ENCODE measurements at places on chromosomes 4 and X.

DNA sequence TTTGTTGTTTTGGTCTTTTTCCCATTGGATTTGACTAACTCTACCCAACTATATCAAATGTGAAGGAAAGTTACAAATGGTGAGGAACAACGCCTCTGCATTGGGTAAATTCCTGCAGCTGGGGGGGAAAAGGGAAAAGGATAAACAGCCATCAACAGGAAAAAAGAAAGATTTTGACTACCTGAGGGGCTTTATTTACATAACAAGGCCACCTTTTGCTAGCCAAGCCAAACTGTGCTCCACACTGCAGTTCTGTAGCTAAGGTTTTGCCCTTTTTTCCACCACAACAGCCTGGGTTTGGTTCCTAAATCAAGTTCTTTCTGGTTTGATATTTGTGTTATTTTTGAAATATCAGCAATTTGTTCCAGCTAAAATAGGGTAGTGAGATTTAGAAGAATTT is 40.8 kb downstream of the RHOXF2B start:
- DNase-seq: no peak

- no peak for DNase-seq
These were observed 58.2 kb downstream of the ANXA10 start for GRCh38 chr4:168150420-168151050.

GRCh38 chrX:148661035-148661434 is 160.6 kb downstream of the AFF2 start:
- DNase-seq: no peak

DNA sequence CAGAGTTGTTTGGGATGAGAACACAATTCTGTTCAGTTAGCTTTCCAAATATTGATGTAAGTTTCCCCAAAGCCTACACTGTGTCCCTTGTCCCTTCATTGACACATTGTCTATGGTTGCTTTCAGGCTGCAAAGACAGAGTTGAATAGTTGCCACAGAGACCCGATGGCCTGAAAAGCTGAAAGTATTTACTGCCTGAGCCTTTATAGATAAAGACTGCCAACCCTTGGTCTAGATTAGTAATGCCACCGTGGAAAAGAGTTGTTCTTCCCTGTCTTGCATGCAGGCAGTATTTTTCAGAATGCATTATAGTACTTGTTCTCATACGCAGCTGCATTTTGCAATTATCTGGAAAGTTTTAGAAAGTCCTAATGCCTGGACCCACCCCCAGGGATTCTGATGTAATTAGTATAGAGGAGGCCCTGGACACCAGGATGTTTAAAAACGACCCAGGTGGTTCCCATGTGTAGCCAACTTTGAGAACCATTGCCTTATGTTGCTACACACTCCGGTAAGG is 180.8 kb downstream of the FRMPD4 start:
- no peak for DNase-seq

DNA sequence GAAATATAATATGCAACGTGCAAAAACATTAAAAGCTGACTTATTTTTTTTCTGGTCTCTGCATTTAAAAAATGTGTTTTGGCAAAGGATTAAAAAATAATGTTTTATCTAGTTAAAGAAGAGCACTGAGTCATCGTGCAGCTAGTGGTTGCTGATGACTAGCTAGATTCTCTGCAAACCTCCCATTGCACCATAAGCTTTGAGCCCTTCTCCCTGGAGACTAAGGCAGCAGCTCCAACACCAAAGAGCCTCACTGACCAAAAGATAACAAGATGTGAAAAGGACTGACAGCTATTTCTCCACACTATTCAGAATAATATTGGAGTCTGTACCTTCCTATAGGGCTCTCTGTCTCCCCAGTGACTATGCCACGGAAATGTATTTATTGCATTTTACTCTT is 424.3 kb downstream of the SLITRK2 start:
- no peak for DNase-seq

DNA sequence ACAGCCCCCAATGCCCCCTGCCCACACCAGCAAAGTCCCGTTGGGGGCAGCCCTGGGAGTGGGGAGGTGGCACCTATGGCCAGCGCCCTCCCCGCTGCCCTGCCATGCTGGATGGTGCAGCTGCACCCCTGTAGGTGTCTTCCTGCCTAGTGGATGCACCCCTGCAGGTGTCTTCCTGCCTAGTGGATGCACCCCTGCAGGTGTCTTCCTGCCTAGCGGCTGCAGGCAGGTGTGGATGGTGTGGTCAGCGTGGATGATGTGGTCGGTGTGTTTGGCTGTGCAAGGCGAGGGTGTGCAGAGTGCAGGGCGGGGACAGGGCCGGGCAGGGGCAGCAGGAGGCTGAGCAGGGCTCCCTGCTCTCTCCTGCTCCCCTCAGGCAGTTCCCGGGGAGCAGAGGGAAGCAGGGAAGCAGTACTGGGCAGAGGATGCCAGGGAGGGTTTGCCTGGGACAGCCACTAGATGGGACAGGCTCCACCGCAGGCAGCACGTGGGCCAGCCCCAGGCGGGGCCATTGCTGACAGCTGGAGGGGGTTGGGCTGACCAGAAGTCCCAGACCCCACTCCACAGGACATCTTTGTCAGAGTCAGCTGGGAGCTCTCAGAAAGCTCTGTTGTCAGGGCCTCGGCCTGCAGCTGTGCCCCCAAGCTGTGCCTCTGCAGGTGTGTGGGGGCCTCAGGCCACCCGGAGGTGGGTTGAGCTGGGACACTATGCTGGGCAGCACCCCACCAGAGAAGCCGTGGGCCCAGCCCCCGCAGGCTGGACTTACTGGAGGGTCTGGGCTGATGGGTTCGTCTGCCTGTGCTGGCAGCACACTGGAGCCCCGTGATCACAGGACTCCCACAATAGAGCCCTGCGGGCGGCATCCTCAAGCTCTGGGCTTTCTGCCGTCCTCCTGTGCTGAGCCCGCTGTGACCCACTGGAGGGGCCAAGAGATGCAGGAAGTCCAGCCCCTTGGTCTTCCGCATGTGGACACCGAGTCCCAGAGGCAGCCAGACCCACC is 23.7 kb downstream of the DOK7 start:
- DNase-seq: no peak

DNA sequence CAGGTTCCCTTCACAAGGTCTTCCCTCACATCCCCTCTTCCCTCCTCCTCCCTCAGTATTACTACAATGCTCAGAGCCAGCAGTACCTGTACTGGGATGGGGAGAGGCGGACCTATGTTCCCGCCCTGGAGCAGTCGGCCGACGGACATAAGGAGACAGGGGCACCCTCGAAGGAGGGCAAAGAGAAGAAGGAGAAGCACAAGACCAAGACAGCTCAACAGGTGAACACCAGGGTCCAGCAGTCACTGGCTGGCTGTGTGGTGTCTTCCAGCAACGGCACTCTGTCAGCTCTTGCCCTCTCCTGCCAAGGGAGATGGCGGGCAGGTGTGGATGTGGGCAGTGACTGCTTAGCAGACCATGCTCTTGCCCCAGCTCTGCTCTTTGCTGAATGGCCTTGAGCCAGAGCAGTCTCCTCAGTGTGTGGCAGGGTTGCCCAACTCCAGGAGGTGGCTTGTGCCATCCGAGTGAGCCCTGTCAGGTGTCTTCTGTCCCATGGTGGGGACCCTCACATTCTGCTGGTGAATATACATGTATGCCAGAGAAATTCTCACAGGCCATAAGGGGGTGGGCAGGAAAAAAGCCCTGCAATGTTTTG is 11.4 kb upstream of the UBA1 start:
- DNase-seq: no peak

GRCh38 chrX:18956303-18957032 is 27.4 kb downstream of the PHKA2 start:
- no peak for DNase-seq
